ENCODE measurements at places on chromosomes 12 and 14.

DNA sequence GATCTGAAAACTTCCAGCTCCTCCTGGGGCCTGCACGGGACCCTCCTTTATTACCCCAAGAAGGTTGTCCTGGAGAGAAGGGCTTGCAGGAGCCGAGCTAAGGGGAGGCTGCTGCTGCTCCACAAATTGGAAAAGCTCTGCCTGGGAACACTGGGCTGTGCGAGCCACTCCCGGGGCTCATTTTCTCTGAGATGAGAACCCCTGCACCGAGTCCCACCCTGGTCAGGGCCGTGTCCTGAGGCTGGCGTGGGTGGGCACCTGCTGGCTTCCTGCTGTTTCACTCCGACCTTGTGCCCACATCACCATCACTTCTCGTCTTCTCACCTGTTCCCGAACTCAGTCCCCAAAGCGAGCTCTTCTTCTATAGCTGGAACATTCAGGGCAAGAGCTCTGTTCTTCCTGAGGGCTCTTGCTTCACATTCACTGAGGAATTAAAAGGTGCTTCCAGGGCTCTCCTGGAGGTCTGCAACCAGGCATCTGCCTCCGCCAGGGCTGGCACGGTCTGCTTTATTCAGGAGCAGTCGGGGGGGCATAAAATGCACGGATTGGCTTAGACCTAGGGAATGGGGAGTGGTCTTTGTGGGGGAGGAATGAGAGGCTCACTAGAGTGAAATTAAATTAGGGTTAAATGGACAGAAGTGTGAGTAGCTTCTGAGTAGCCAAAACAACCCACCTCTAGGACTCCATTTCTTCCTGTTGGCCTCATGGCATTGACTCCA lies 98.5 kb downstream of the ADGRD1 start:
- DNase-seq = peak; percentile 18

DNA sequence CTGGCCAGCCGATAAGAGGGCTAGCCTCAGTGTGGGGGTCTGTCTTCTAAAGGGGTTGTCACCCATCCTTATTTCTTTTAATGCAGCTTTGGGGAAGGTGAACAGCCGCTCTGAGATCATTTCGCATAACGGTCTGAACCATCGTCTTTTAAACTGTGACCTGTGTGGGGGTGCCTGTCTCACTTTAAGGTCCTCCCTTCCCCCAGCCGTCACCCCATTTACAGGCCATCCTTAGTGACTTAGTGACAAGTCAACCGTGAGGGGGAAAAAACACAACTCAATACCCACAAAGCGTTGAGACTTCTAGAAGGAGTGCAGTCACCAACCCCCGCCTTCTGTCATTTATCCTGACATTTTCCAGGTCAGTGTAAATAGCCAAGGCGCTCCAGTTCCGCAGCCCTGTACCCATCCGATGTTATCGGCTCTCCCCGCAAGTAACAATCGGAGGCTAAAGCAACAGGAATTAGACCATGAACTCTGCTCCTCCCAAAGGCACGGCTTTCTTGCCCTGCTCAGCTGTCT lies 505 bp upstream of the DENND5B start:
- peak; percentile 55 for DNase-seq

DNA sequence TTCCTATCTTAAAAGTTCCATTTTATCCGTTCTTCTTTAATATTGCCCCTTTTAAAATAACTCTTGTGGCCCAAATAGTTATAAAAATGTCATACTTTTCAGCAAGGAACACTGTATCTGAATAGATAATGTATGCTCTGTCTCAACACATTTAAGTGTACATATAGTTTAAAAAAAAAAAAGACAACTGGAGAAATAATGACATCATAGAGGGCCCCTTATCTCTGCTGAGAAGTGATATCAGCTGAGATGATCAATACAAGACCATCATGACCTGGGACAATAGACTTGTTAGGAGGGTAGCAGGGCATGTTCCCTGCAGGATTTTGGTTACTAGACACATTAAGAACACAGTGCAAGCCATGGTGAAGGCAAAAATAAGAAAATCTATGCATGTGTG lies 77.5 kb downstream of the PEBP1 start:
- DNase-seq = no peak

- DNase-seq = no peak
Measured at GRCh38 chr12:107484941-107485340, 200.7 kb upstream of the PWP1 start.

DNA sequence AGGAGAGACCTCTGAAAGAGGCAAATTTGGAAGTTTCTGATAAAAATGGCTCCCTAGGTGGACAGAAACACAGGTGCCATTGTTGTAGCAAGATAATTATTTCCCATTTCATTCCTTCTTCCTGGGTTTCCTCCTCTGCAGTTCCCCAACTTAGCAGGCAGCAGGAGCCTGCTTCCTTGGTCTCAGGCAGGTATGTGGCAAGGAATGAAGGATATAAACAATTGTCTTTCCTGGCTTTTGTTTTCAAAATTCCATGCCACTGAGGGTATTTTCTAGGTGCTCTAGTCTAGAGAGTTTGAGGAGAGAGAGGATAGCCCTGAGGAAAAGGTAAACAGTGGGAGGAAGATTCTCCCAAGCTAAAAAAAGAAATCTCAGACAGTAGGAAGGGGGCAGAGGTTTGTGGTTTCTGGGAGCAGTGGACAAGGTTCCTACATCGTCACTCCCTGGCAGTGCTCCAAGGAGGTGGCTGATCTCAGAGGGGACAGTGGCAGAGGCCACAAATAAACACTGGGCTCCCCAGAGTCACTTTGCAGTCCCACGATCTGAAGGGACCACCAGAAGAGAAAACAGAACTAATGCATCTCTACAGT lies 82.6 kb upstream of the IGF1 start:
- no peak for DNase-seq

- DNase-seq = no peak
Measured at GRCh38 chr14:67971627-67972625, 152.3 kb downstream of the RAD51B start.

GRCh38 chr14:23034498-23035302 lies at the start of gene PSMB5:
TSS of gene PSMB5 (minus strand) at chr14:23034900. CDS start at chr14:23034881, 19 bp downstream.
- peak; percentile 89 for DNase-seq

GRCh38 chr12:10366875-10367274 lies 23.0 kb downstream of the KLRK1 start:
- no peak for DNase-seq

GRCh38 chr12:116559162-116559935 lies at the start of gene MAP1LC3B2:
TSS of gene MAP1LC3B2 (plus strand) at chr12:116559381. CDS start at chr12:116575943, 16,562 bp downstream.
- peak; percentile 94 for DNase-seq

- DNase-seq = no peak
Measured at GRCh38 chr12:83343767-83344166, 657.1 kb downstream of the TMTC2 start.

DNA sequence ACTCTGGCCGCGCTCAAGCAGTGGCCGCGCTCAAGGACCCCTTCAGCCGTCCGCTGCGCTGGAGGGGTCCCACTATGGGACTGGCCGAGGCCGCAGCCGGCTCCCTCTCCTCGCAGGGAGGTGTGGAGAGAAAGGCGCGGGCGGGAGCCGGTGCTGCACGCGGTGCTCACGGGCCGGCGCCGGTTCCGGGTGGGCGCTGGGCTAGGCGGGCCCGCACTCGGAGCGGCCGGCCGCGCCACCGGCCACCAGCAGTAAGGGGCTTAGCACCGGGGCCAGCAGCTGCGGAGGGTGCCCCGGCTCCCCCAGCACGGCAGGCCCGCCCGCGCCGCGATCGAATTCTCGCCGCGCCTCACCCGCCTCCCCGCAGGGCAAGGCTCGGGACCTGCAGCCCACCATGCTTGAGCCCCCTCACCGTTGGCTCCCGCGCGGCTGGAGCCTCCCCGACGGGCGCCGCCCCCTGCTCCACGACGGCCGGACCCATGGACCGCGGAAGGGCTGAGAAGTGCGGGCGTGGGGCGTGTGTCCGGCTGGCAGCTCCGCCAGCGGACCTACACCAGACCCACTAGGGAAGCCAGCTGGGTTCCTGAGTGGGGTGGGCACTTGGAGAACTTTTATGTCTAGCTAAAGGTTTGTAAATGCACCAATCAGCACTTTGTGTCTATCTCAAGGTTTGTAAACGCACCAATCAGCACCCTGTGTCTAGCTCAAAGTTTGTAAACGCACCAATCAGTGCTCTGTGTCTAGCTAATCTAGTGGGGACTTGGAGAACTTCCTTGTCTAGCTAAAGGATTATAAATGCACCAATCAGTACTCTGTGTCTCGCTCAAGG lies 49.5 kb downstream of the KLHL28 start:
- no peak for DNase-seq

- DNase-seq = no peak
Measured at GRCh38 chr12:94418517-94418916, 41.1 kb downstream of the CEP83 start.

DNA sequence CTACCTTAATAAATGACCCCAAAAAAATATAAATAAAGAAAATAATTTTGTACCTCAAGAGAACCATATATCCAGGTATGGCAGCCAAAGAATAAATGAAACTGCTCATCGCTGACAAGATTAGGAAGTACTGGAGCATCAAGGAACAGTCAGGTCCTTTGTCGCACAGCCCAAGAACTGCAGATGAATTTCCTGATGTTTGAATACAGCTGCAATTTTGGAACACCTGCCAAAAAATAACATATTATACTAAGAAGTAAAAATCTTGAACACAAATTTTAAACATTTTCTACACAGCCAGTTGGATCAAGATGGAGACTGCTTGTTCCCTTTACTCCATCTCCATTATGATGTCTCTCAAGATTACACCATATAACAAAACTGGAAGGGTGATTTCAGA lies 42.6 kb downstream of the SLCO1A2 start:
- DNase-seq = no peak

DNA sequence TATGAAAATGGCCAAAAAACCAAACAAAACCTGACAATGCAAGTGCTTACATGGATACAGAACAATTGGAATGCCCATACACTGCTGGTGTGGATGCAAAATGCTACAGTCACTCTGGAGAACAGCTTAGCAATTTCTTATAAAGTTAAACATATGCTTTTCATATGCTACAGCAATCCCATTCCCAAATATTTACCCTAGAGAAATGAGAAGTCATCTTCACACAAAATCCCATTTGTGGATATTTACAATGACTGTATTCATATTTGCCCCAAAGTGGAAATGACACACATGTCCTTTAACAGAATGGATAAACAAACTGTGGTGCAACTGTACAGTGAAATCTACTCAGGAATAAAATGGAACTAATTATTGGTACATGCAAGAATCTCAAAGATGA lies 20.4 kb downstream of the SAV1 start:
- DNase-seq = no peak

- no peak for DNase-seq
Measured at GRCh38 chr12:132723764-132724140, 13.1 kb downstream of the PGAM5 start.

GRCh38 chr14:77599889-77600288 lies 16.5 kb downstream of the SPTLC2 start:
- peak; percentile 7 for DNase-seq

- DNase-seq = peak; percentile 62
Measured at GRCh38 chr14:99524804-99525698, 43.8 kb downstream of the CCNK start.

- no peak for DNase-seq
Measured at GRCh38 chr12:106090591-106091445, 47.9 kb downstream of the NUAK1 start.

- DNase-seq = no peak
Measured at GRCh38 chr12:130480887-130481286, 143.2 kb downstream of the PIWIL1 start.

DNA sequence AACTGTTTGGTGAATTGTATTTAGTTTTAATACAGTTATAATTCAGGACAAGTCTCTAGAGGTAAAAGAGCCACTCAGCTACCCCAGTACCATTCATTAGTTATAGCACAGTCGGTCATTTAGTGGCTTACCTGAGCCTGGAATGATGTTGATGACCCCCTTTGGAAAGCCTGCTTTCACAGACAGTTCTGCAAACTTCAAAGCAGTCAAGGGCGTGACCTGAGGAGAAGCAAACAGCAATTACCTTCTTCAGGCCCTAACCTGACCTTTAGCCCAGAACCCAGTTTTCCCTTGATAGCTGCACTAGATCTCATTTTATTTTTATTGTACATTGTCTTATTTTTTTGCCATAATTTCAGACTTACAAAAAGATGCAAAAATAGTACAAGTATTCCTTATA lies 43.8 kb downstream of the ALDH1L2 start:
- DNase-seq = peak; percentile 12

DNA sequence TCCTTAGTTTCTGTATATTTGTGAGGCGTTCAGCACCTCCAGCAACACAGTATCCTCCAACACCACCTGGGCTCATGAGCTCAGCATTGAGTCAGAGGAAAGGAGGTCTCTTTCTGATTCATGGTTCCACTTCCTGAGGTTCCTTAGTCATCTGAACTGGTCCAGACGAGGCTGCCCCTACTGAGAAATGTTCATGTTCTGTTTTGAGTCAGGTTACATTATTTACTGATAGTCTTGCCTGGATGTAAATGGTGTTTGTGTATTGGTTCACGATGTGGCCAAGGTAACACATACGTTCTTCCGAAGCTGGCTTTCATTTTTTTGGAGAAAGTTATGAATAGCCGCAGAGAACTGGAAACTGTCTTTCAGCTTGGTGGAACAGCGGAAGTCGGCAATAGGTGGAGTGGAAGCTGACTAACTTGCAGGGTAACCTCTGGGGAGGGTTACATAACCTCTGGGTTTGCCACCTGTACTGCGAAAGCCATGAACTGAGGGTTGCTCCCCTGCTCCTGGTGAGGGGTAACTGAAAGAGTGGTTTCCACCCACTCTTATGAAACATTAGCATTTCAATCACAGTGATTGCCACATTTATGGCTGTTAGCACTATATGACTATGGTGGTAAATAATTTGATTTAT lies 42.2 kb upstream of the MANSC4 start:
- DNase-seq = no peak

GRCh38 chr12:68037616-68038255 lies 48.5 kb downstream of the IFNG-AS1 start:
- no peak for DNase-seq

DNA sequence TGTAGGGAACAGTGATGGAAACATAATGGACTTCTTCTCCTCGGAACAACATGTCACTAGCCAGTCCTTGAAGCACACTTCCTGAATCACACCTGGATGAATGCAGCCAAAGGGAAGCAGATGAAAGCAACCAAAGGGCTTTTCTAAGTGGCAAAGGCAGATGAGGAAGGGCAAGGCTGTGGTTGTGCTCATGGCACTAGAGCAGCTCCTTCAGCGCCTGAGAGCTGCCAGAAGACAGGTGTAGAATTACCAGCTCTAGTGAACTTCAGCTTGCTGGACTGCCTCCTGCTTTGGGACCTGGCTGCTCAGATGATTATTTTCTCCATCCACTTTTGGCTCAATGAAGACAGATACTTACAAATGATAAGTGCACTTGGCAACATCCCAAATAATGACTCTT lies 1372.1 kb upstream of the SEL1L start:
- no peak for DNase-seq

GRCh38 chr12:71124835-71125460 lies 32.9 kb downstream of the TSPAN8 start:
- DNase-seq = no peak

DNA sequence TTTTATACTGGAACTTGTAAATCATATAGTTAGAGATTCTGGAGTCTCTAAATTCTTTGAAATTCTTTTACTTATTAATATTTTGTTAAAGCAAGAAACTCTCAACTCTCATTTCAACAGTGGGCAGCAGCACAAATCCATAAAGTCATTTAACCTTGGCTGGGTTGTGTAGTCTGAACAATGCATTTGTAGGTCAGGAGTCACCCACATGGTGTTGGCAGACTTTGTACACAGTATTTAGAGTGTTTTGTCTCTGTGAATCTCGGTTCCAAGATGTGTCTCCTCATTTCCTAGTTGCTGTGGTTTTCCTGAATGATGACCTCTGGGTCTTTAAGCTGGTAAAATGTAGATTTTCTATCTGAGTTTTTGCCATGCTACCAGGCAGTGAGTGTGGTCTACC lies 20.8 kb upstream of the STRAP start:
- no peak for DNase-seq

GRCh38 chr14:64997108-64997794 lies 10.6 kb downstream of the FNTB start:
- DNase-seq = no peak

GRCh38 chr12:18970603-18971002 lies 158.9 kb upstream of the PLEKHA5 start:
- DNase-seq = no peak
